Smooth muscle cell of the brain vasculature (primary cell): ENCODE measurements at places on chromosomes 1 and 21.
A peak's percentile ranks its signal among the peaks of the same experiment; 100 is the strongest.

DNA sequence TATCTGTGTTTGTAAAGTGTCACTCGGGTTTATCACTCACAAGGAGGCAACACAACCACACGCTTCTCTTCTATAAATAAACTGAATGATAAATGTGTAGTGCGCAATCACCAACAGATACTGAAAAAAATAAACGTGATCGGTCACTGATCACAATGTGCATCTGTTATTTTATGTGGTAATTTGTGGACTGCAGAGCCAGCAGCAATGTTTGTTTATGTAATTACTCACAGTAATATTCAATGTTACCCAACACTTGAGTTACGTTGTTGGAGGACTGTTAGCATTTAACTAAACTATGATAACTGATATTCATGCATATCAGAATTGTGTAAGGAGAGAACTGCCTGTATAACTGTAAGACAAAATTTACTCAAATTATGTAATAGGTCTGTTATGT is 129.6 kb downstream of the USH2A start:
- DNase-seq, result no peak

- DNase-seq, result no peak
Measured at GRCh38 chr1:232493869-232494268, 136.1 kb downstream of the SIPA1L2 start.

GRCh38 chr1:15023205-15023604 is 130.3 kb upstream of the TMEM51 start:
- DNase-seq, result no peak

GRCh38 chr1:214017191-214017982 is 29.6 kb downstream of the PROX1 start:
- no peak for DNase-seq

DNA sequence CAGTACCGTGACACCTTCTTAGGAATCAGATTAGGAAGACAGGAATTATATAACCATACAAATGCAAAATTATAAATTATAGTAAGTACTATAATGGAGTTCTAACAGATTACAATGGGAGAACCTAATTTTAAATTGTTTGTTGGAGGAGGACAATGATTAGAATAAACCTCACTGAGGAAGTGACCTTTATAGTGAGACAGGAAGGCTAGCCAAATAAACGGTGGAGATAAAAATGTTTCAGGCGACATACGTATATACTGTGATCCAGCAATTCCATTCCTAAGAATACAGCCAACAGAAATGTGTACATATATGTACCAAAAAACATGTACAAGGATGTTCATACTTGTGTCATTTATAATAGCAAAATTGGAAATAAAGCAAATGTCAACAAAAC is 15.2 kb downstream of the SYNJ1 start:
- no peak for DNase-seq

- DNase-seq, result peak; percentile 23
Measured at GRCh38 chr21:17045214-17045853, 467.5 kb upstream of the CXADR start.

- DNase-seq, result no peak
Measured at GRCh38 chr1:159756397-159756796, 24.4 kb upstream of the DUSP23 start.

GRCh38 chr1:5927506-5928370 is 64.5 kb downstream of the NPHP4 start:
- no peak for DNase-seq

- DNase-seq, result no peak
Measured at GRCh38 chr21:45496151-45496967, 45.9 kb downstream of the SLC19A1 start.

DNA sequence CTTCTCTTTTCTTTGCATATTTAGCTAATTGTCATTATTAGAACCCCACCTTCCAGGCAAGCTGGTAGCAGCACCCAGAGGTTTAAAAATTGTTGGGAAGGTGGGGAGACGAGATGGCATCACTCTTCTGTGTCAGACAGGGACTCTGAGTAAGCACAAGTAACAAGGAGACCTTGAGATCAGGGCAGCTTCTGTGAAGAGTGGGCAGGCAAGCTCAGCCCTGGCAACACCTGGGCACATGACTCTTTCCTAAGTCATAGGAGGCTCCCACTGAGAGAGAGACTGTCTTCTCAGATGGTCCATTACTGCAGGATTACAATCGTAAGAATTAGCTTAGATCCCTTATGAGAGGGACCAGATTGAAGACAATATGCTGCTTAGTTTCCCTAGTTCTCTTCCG is 183.5 kb downstream of the BRINP2 start:
- no peak for DNase-seq

GRCh38 chr1:160619742-160620277 is 27.0 kb downstream of the SLAMF1 start:
- no peak for DNase-seq

GRCh38 chr1:153752571-153753195 is 22.5 kb upstream of the SLC27A3 start:
- DNase-seq, result no peak

DNA sequence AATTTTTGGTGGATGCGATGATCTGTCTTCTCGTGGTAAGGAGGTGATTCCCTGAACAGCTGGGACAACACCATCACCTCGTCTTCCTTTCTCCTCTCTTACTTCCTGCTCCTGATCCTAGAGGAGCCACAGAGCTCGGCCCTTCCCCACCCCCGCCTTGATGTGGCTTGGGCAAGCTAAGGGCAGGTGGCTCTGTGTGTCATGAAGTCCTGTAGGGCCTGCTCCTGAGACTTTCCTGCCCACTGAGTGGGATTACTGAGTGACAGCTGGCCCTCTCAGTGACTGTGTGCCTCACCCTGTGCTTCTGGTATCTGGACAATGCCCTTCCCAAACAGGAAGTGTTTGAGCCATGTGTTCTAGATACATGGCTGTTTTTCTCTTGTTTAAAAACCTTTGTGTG is 153.0 kb downstream of the KCNJ6 start:
- no peak for DNase-seq
